ENCODE measurements at places on chromosomes 7 and 10.

- no peak for DNase-seq
Measured at GRCh38 chr7:83586281-83586680, 62.7 kb downstream of the SEMA3E start.

GRCh38 chr10:106942035-106942662, 222.4 kb downstream of the SORCS1 start:
- no peak for DNase-seq

DNA sequence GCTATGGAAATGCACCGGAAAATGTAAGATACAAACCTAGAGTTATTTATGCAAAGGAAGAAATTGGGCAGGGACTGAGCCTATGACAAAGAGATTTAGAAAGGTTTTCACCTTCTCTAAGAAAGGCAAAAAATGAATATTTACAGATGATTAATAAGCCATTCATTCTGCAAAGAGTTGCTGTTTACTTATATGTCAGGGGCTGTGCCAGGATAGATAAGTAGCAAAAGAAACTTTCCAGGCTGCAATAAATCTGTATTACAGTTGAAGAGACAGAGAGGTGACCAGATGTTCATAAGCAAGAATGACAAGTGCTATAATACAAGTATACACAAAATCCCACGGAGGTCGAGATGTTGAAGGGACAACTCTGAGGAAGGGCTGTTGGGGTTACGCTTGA, 299.6 kb downstream of the CALN1 start:
- no peak for DNase-seq

- DNase-seq: no peak
Measured at GRCh38 chr10:113445736-113446135, 107.1 kb upstream of the HABP2 start.

DNA sequence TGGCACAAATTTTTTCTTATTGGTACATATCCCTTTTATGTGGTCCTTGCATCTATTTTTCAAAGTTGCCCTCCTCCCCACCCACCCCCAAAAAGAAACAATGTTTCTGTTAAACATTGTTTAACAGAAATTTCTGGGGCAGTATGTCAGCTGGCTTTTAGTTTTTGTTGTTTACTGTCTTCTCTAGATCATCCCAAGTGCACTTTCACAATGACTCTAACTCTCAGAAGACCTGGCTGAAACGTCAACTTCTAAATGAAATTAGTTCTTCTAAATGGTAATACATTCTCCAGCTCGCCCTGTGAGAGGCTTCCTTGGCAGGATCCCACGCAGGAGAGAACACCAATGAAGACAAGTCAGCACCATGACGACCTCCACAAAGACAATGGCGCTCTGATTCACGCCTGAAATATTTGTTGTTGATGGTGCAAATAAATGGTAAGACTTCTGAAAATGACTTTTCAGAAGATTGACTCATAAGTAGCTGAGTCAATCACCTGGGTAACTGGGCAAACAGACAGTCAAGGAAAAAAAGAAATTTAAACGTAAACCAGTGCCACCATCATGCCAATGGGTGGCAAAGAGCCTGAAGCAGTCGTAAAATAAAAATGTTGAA, 293.7 kb downstream of the FZD1 start:
- no peak for DNase-seq

GRCh38 chr7:123872908-123873307, 27.9 kb downstream of the HYAL4 start:
- no peak for DNase-seq

GRCh38 chr10:119715628-119716505, 10.0 kb upstream of the INPP5F start:
- DNase-seq: no peak

- no peak for DNase-seq
Measured at GRCh38 chr10:122662231-122662630, 37.4 kb downstream of the C10orf120 start.

DNA sequence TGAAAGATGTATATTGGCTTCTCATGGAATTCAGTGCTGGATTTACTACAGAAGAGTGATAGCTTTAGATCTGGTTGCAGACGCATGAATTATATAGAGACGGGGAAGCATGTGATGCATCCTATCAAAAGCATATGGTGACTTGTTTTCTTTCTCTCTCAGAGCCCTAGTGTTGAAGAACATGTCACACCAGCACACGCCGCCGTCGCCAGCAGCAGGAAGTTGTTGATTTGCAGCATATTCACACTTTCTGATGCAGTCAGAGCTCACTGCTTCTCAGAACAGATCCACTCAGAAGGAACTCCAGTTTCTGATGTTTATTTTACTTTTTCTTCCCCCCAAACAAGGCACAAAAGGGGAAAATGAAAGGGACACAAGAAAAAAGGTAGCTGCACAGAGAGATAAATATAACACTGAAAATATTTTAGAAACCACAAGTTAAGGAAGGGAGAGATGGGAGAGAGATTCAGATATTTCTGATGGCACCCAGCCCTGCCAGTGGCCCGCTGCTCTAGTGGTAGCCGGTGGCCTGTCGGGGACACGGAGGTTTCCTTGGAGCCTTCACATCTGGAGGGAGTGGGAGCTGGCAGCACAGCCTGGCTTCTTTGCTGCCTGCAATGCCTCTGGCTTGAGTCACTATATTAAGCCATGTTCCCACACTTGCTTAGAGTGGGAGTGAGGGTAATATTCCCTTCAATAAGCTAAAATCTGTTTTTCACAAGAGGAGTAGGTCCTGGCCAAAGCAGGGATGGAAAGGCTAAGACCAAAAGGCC, 123.2 kb downstream of the NRP1 start:
- DNase-seq: peak; percentile 70

DNA sequence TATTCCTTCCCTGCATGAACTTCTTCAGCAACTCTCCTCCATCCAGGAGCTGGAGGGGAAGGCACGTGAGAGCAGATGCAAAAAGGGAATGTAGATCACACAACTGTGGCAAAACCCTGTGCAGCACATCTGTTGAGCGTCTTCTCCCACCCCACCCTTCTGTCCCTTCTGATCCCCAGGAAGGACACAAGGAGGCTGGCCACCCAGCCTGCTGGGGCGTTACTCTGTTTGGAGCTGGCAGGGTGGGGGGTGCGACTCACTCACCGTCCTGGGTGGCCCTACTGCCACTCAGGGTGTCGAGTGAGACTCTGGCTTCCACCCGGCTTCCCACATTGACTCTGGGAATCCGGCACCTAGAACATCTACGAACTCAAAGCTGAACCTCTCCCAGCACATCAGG, 10.2 kb upstream of the MMP21 start:
- no peak for DNase-seq

DNA sequence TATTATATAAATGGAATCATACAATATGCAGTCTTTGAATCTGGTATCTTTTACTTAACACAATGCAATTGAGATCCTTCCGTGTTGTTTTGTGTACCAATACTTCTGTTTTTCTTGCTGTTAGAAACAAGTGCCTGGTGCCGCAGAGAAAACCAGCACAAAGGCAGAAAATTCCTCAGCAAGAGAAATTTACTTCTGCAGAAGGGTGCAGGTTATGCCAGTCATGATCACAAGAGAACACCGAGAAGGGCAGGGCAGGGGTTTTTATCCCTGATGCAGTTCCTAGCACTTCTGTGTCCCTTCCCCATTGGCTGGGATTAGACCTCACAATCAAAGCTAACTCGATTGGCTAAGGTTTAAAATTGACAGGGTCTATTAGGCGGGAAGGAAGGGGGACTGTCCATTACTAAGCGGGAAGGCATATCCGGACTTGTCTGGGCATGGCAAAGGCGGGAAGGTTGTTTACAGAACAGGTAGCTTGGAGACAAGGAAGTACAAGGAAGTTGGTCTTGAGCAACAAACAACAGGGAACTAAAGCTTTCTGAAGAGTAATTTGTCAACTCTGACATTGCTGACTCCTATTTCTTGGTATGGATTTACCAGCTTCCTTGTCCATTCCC, 2.4 kb upstream of the ZNF33B start:
- peak; percentile 5 for DNase-seq

- no peak for DNase-seq
Measured at GRCh38 chr7:44121761-44122420, 1.5 kb downstream of the POLD2 start.

DNA sequence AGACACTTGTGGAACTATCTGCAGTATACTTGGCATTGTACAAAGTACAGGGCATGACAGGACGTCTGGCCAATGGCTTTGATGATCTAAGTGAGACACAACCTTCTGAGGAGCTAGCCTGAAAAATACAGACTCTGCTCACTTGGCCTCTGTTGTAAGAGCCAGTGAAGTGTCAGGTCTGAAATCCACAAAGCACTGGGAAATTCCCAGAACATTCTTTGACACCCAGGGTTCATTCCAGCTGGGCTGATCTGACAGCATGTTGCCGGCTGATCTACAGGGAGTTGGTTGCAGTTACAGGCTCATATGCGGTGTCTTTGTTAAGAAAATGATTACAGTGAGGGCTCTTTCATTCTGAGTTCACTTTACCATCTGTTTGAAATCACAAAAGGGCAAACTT, 354.6 kb downstream of the PHF14 start:
- peak; percentile 86 for DNase-seq

Measured in mesendoderm (in vitro differentiated cells).